ENCODE measurements at places on chromosomes 16 and 17.

GRCh38 chr17:77503916-77504651 lies 363.3 kb downstream of the SEC14L1 start:
- no peak for DNase-seq

GRCh38 chr17:83071966-83072562 lies 7.3 kb upstream of the METRNL start:
- no peak for DNase-seq

- DNase-seq = no peak
Measured at GRCh38 chr16:67199011-67199807, at the start of gene ELMO3. Gene ELMO3, plus strand, starts transcription at chr16:67199131. Its CDS starts 196 bp downstream, at chr16:67199327.

GRCh38 chr17:78979780-78980623 lies at the start of gene LGALS3BP:
Gene LGALS3BP, minus strand, starts transcription at chr17:78979923. Its CDS starts 2,732 bp downstream, at chr17:78977191.
- DNase-seq = peak; percentile 93

DNA sequence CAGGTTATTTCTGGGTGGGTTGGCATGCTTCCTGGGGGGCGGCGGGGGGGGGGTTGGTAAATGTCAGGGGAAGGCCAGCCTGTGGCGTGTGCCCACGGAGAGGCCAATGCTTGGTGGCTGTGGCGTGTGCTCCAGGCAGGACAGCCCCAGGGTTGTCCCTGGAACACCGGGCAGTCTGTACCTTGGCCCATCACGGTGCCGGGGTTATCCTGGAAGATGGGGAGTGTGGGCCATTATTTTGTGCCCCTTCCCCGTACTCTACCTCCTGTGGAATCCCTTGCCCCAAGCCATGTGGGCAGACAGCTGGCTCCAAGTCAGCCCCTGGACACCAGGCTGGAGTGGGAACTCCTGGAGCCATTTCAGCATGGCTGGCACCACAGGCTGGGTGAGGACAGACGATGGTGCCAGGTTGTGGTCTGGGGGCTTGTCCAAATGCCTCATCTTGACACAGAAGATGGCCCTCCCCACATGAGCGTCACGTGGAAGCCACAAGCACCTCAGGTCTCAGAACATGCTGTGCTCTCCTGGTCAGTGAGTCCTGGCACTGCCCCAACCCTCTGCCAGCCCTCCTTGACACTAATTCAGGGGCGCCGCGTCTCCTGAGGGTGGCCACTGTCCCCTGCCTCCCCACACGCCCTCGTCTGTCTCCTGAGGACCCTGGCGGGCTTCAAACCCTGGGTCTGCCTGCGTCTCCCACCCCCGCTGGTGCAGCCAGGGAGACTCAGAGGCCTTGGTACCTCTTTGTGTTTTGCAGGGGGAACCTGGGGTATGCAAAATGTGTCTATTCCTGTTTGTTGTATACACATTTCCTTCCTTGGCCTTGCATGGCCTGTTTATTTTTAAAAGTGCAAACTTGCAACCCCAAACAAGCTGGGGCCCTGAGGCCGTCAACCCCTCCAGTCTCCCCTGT lies 4.3 kb downstream of the SLC16A3 start:
- DNase-seq = no peak
